ENCODE measurements at places on chromosomes 7 and 10. TPM values are rescaled to one million over a fixed set of nuclear protein-coding genes. Genes with fewer than 3 reads are reported as not detected.
A peak's percentile ranks its signal among the peaks of the same experiment; 100 is the strongest.

WASHC2C gene
- 64.8 TPM for total RNA-seq

DNA sequence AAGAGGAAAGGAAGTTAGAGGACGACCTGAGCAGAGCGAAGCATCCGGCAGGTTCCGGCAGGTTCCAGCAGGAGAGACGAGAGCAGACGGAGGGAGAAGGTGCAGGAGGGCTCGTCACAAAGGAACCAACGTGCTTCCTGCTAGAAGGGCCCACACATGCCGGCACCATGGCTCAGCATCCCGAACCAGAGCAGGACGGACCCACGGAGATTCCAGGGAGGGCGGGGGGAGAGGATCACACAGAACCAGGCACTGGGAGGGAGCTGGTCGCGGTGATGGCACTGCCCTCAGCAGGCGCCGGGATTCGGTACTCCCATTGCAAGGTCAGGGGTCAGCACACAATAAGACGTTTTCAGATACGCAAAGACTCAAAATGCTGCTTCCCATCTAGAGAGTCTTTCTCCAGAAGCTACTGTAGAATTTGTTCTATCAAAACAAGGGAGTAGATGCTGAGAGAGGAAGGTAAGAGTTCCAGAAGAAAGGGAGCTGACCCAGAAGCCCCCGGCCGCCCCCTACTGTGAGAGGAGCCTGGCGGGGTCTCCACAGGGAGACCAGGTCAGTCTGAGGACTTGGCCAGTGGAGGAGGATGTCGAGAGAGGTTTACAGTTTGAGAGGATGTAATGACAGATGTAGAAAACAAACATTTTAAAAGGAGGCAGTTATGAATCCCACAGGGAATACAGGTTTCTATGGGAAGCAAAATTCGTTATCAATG, 23.6 kb upstream of the PWWP2B start:
- peaks cover 2% of the 10 kb centered on the region for H3K36me3 ChIP-seq
- no peak for DNase-seq

DNA sequence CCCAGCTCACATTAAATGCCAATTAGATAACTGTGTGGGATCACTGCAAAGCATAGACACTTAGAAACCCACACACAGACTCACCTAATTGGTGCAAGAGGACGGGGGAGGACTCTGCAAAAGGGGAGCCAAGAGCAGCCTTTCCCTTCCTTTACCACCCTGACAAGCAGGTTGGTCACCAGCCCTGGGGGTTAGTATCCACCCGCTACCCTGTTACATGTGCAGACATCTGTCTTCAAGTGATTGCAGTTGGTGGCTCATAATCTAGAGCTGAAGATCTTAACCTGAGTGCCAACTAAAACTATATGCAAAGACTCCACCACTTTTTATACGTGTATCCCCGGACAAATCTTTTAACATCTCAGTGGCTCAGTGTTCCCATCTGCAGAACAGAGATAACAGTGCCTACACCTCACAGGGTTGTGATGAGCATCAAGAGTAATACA, 56.9 kb downstream of the SORBS1 start:
- peaks cover 27% of the 10 kb centered on the region for H3K27me3 ChIP-seq
- DNase-seq, result no peak
- H3K4me1 ChIP-seq, result peaks cover 5% of the 10 kb centered on the region

DNA sequence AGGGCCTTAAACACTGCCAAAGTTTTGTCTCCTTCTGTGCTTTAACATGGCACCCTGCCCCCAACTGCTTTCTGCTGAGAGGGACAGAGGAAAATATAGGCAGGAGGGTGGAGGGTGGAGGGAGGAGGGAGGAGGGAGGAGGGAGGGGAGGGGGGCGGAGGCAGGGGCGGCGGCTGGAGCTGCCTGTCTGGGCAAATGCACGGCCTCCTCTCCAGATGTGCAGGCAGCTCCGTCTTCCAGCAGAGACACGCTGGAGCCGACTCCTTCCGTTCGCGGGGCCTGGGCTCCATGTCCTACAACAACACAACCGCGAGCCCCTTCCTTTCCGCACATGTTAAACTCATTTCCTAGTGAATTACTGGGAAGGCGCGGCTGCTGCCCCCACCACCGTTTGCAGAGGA, 14.2 kb downstream of the EBF3 start:
- no peak overlapping the region for H3K4me3 ChIP-seq
- H3K36me3 ChIP-seq, result no peaks in the 10 kb centered on the region
- DNase-seq, result no peak
- no peaks in the 10 kb centered on the region for H3K4me1 ChIP-seq

GRCh38 chr7:157439149-157439548, 102.3 kb downstream of the DNAJB6 start:
- H3K4me3 ChIP-seq, result no peak overlapping the region
- no peaks in the 10 kb centered on the region for H3K36me3 ChIP-seq
- DNase-seq, result no peak
- H3K27me3 ChIP-seq, result no peaks in the 10 kb centered on the region
- peaks cover 2% of the 10 kb centered on the region for H3K4me1 ChIP-seq
- peak overlapping the region; percentile 74 for H3K27ac ChIP-seq

- H3K27me3 ChIP-seq, result peaks cover 76% of the 10 kb centered on the region
- H3K27ac ChIP-seq, result no peak overlapping the region
- DNase-seq, result no peak
- H3K4me1 ChIP-seq, result peaks cover 20% of the 10 kb centered on the region
- H3K36me3 ChIP-seq, result peaks cover 3% of the 10 kb centered on the region
Measured at GRCh38 chr10:30052062-30052461, 7.3 kb downstream of the JCAD start.

- H3K27ac ChIP-seq, result peak within 1 kb of the TSS; percentile 97
- DNase-seq, result peak; percentile 62
- H3K36me3 ChIP-seq, result no peaks in the 10 kb centered on the region
- H3K4me1 ChIP-seq, result peaks cover 28% of the 10 kb centered on the region
Measured at GRCh38 chr10:101694674-101695403, at the start of gene FBXW4. FBXW4 (minus strand) TSS chr10:101695170; CDS start chr10:101695105, 65 bp downstream.

GRCh38 chr10:28644647-28645046, 32.7 kb upstream of the BAMBI start:
- no peaks in the 10 kb centered on the region for H3K4me1 ChIP-seq
- no peak overlapping the region for H3K4me3 ChIP-seq
- peaks cover 25% of the 10 kb centered on the region for H3K27me3 ChIP-seq
- peak overlapping the region; percentile 21 for H3K27ac ChIP-seq
- no peaks in the 10 kb centered on the region for H3K36me3 ChIP-seq

P4HA1 gene
- total RNA-seq, result 13.7 TPM

GRCh38 chr10:73207883-73208282, 39.2 kb downstream of the DNAJC9 start:
- H3K4me3 ChIP-seq, result no peak overlapping the region
- H3K27ac ChIP-seq, result no peak overlapping the region
- DNase-seq, result no peak
- peaks cover 2% of the 10 kb centered on the region for H3K4me1 ChIP-seq

ADRB1 gene
- 0.16 TPM for total RNA-seq

GRCh38 chr7:93146036-93146435, 2.1 kb downstream of the SAMD9L start:
- peaks cover 9% of the 10 kb centered on the region for H3K36me3 ChIP-seq
- peaks cover 23% of the 10 kb centered on the region for H3K4me1 ChIP-seq
- no peak for DNase-seq

MASTL gene
- 24.9 TPM for total RNA-seq

DNA sequence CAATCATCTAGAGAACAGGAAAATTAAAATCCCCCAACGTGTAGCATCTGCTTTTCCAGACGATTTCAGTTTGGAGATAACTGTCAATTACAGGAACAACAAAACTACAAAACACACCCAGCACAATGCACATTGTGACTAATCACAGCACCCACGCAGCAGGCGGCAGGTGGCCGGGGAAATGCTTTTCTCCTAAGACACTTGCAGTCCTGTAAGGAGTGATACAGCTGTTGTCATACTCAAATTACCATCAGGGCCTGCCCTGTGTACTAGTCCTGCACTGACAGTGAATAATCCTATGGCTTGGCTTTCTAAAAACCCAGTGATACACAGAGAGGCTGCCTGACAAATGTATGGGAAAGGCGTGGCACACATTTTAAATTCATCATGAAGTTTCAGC, 37.8 kb downstream of the COBL start:
- H3K27ac ChIP-seq, result no peak overlapping the region
- H3K4me3 ChIP-seq, result no peak overlapping the region
- H3K4me1 ChIP-seq, result no peaks in the 10 kb centered on the region
- no peak for DNase-seq
- no peaks in the 10 kb centered on the region for H3K36me3 ChIP-seq

GRCh38 chr7:16563281-16564022, 36.8 kb downstream of the LRRC72 start:
- no peaks in the 10 kb centered on the region for H3K36me3 ChIP-seq
- peak overlapping the region; percentile 80 for H3K4me3 ChIP-seq
- H3K4me1 ChIP-seq, result peaks cover 7% of the 10 kb centered on the region
- H3K27me3 ChIP-seq, result peaks cover 13% of the 10 kb centered on the region

- peaks cover 43% of the 10 kb centered on the region for H3K27me3 ChIP-seq
- no peak overlapping the region for H3K27ac ChIP-seq
- H3K36me3 ChIP-seq, result no peaks in the 10 kb centered on the region
- H3K4me3 ChIP-seq, result no peak overlapping the region
- no peak for DNase-seq
Measured at GRCh38 chr10:1654247-1654646, 83.1 kb downstream of the ADARB2 start.

FOXI2 gene
- not detected for total RNA-seq

TPK1 gene
- total RNA-seq, result 21.7 TPM

- H3K4me1 ChIP-seq, result peaks cover 29% of the 10 kb centered on the region
- peaks cover 69% of the 10 kb centered on the region for H3K27me3 ChIP-seq
- H3K36me3 ChIP-seq, result peaks cover 9% of the 10 kb centered on the region
- H3K27ac ChIP-seq, result no peak overlapping the region
- no peak for DNase-seq
Measured at GRCh38 chr10:114632869-114633715, 25.0 kb downstream of the ABLIM1 start.

DNA sequence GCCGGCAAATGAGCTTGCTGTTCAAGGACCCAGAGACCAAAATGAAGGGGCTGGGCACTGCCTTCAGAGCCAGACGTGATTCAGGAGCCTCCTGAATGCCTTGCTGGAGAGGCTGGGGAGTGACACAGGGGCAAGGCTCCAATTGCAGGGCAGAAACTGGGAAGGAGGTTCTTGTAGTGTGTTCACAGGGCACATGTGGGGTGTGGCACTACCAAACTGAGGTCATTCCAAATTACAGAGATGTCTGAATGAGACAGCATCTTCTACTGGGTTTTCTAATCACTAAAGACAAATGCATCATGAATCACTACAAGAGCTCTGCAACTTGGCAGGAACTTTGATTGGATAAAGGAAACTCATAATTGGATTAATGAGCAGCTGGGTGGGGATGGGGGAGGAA, 17.8 kb downstream of the CRTAC1 start:
- H3K4me1 ChIP-seq, result no peaks in the 10 kb centered on the region
- H3K36me3 ChIP-seq, result peaks cover 5% of the 10 kb centered on the region
- no peak overlapping the region for H3K4me3 ChIP-seq

GRCh38 chr10:67476201-67476600, 219.8 kb downstream of the CTNNA3 start:
- H3K36me3 ChIP-seq, result no peaks in the 10 kb centered on the region
- DNase-seq, result no peak
- H3K4me1 ChIP-seq, result peaks cover 2% of the 10 kb centered on the region
- H3K4me3 ChIP-seq, result no peak overlapping the region

RTKN2 gene
- 8.1 TPM for total RNA-seq

- no peak overlapping the region for H3K27ac ChIP-seq
- H3K4me3 ChIP-seq, result no peak overlapping the region
- peaks cover 13% of the 10 kb centered on the region for H3K27me3 ChIP-seq
- H3K4me1 ChIP-seq, result no peaks in the 10 kb centered on the region
Measured at GRCh38 chr7:51344406-51345138, 28.0 kb upstream of the COBL start.

OR2A7 gene
- total RNA-seq, result 1.2 TPM

- peaks cover 10% of the 10 kb centered on the region for H3K4me1 ChIP-seq
- H3K27ac ChIP-seq, result no peak overlapping the region
- H3K36me3 ChIP-seq, result peaks cover 3% of the 10 kb centered on the region
- DNase-seq, result no peak
- H3K4me3 ChIP-seq, result no peak overlapping the region
Measured at GRCh38 chr10:88297103-88297502, 286.0 kb downstream of the RNLS start.

GRCh38 chr7:156919132-156919713, 26.2 kb upstream of the LMBR1 start:
- peaks cover 23% of the 10 kb centered on the region for H3K27me3 ChIP-seq
- H3K27ac ChIP-seq, result peak overlapping the region; percentile 89
- no peak overlapping the region for H3K4me3 ChIP-seq

- no peak for DNase-seq
- no peak overlapping the region for H3K27ac ChIP-seq
- no peaks in the 10 kb centered on the region for H3K36me3 ChIP-seq
- no peak overlapping the region for H3K4me3 ChIP-seq
Measured at GRCh38 chr7:157516911-157517781, 180.3 kb downstream of the DNAJB6 start.

ZNF438 gene
- 3.1 TPM for total RNA-seq

PCGF6 gene
- total RNA-seq, result 4.6 TPM

GRCh38 chr7:88789480-88790064, 6.0 kb downstream of the TEX47 start:
- no peak overlapping the region for H3K4me3 ChIP-seq
- H3K4me1 ChIP-seq, result peaks cover 2% of the 10 kb centered on the region
- no peak overlapping the region for H3K27ac ChIP-seq
- no peak for DNase-seq
- no peaks in the 10 kb centered on the region for H3K27me3 ChIP-seq

DNA sequence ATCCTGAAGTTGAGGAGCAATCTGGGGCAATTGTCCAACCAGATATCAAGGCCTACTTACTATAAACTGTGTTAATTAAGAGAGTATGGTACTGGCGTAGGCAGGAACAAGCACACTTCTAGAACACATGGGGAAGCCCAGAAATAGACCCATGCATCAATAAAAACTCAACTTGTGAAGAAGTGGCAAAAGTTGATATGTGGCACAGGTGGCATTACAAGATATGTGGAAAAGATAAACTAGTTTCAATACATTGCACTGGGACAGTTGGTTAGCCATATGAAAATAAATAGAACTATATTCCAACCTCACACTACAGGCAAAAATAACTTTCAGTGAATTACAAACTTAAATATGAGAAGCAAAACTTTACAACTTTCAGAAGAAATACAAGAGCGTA, 828.7 kb upstream of the LRRN3 start:
- H3K27ac ChIP-seq, result no peak overlapping the region
- H3K4me3 ChIP-seq, result no peak overlapping the region
- H3K4me1 ChIP-seq, result no peaks in the 10 kb centered on the region
- DNase-seq, result no peak
- H3K27me3 ChIP-seq, result no peaks in the 10 kb centered on the region
- H3K36me3 ChIP-seq, result no peaks in the 10 kb centered on the region

GRCh38 chr10:23384364-23384763, 39.8 kb upstream of the C10orf67 start:
- no peaks in the 10 kb centered on the region for H3K36me3 ChIP-seq
- no peaks in the 10 kb centered on the region for H3K27me3 ChIP-seq
- no peaks in the 10 kb centered on the region for H3K4me1 ChIP-seq
- no peak overlapping the region for H3K4me3 ChIP-seq

Measured in T-helper 17 cell (primary cell).